ENCODE measurements at places on chromosomes 4 and X.

GRCh38 chrX:50202539-50202938 is 1.7 kb upstream of the AKAP4 start:
- DNase-seq, result no peak

- no peak for DNase-seq
These were observed 9.6 kb downstream of the UBE2D3 start for GRCh38 chr4:102817613-102818268.

DNA sequence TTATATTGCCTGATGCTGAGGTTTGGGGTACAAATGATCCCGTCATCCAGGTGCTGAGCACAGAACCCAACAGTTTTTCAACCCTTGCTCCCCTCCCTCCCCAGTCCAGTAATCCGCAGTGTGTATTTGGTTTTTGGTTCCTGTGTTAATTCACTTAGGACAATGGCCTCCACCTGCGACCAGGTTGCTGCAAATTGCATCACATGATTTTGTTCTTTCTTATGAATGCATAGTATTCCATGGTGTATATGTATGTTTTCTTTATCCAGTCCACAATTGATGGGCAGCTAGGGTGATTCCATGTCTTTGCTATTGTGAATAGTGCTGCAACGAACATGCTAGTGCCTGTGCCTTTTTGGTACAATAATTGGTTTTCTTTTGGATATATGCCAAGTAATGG is 25.4 kb downstream of the GABRQ start:
- DNase-seq, result no peak

DNA sequence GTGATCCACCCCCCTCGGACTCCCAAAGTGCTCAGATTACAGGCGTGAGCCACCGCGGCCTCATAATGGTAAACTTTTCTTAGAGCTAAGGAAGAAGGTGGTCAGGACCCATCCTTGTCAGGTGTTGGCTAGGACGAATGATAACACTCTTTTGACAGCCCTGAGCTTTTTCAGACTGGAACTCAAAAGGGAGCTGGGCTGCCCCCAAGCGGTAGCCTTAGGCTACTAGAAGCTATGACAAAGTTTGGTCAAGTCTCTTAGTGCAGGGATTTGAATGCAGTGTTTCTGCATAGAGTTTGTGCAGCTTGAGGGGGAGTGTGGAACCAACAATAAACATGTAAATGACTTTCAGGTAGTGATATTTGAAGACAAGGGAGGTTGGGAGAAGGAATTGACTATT is 11.8 kb upstream of the HSD17B10 start:
- peak; percentile 44 for DNase-seq

DNA sequence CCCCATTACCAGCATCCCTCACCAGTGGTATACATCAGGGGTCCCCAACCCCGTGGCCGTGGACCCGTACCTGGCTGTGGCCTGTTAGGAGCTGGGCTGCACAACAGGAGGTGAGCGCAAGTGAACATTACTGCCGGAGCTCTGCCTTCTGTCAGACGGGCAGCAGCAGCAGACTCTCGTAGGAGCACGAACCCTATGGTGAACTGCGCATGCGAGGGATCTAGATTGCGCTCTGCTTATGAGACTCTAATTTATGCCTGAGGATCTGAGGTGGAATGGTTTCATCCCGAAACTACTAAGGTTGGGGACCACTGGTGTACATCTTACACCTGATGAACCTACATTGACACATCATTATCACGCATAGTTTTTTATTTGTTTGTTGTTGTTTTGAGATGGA is 52.8 kb upstream of the DHX15 start:
- no peak for DNase-seq

GRCh38 chrX:44978976-44979375 is 106.0 kb downstream of the KDM6A start:
- no peak for DNase-seq

DNA sequence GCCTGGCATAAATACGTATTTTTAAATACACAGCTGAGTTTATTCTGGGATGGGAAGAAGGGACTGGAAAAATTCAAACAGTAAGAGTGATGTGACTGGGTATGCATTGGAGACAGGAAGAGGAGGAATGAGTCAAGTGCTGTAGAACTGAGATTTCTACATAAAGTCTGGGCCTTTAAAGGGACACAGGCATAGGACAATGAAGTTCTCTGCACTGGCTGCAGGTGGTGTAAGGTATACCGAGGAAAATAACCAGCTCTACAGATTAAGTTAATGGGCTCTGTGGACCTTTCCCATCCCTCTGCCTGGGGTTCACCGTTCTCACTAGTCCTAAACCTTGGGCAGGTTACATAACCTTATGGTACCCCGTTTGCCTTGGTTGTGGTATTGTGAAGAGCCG is 68.7 kb downstream of the DHX15 start:
- no peak for DNase-seq

DNA sequence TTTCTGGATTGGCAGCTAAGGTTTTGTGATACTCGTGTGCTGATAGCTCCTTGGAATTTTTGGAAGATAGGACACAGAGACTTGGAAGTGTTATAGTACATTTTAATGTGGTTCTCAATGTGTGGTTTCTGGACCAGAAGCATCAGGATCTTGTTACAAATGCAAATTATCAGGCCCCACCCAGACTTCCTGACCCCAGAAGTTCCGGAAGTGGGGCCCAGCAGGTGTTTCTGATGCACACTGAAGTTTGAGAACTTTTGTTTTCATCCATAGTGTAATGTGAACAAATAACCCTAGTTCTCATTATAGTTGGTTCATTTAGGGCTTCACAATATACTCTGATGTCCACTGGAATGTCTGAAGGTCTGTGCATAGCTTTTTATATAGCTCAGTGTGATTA is 49.6 kb downstream of the LAMP2 start:
- no peak for DNase-seq

DNA sequence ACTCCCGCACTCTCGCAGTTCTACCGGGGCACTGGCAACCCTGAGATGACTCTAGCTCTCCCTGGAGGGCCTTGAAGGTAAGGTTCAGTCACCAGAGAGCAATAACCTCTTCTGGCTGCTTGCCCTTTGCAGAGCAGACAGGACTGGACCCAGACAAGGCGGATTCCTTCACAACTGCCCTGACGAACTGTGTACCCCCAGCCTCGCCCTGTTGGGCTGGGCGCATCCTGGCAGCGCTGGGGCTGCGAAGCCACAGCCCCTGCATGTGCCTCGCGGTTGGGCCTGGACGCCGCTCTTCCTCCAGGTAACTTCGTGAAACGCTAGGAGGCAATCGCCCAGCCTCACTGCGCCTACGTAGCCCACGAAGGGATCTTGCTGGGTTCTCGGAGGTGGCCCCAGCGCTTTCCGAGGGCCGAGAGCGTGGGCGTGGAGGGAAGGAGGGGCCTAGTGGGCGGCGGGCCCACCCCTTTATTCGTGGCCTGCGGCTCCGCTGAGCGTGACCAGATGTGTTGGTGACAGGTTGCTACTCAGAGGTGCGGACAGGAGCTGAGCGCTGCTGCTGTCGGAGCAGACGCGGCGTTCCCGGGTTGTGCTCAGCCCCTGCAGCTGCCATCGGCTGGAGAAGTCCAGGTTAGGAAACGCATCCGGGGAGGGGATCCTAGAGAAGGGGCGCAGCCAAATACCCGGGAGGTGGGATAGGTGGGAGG is 1.9 kb upstream of the MAMLD1 start:
- DNase-seq, result peak; percentile 37

GRCh38 chr4:108045687-108046024 is 56.0 kb downstream of the HADH start:
- no peak for DNase-seq

GRCh38 chrX:50103866-50104566 is 96.8 kb downstream of the AKAP4 start:
- DNase-seq, result no peak

- no peak for DNase-seq
These were observed 173.0 kb upstream of the CASK start for GRCh38 chrX:42096265-42096920.
